ENCODE measurements at places on chromosomes 13 and 19.

DNA sequence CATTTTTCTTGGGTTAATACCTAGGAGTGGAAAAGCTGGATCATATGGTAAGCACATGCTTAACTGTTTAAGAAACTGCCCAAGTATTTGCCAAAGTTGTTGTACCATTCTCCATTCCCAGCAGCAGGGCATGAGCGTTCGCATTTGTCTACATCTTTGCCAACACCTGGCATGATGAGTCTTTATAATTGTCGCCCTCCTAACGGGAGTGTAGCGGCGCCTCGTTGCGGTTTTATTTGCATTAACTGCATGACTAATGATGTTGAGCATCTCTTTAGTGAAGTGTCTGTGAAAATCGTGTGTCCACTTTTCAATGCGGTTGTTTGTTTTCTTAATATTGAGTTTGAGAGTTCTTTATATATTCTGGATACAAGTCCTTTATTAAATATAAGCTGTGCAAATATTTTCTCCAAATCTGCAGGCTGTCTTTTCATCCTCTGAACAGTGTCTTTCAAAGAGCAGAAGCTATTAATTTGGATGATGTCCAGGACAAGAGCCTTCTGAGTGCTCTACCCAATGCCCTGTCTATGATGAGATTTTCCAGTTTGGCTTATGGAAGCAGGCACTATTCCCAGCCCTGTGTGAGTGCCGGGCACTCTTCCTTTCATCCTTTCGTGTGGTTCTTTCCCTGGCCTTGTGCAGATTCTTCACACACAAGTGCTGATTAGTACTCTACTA, 202.0 kb downstream of the FOXO1 start:
- DNase-seq: no peak

GRCh38 chr19:447816-448560, 12.8 kb downstream of the SHC2 start:
- no peak for DNase-seq

GRCh38 chr19:9986787-9987281, 23.5 kb downstream of the COL5A3 start:
- DNase-seq: no peak

DNA sequence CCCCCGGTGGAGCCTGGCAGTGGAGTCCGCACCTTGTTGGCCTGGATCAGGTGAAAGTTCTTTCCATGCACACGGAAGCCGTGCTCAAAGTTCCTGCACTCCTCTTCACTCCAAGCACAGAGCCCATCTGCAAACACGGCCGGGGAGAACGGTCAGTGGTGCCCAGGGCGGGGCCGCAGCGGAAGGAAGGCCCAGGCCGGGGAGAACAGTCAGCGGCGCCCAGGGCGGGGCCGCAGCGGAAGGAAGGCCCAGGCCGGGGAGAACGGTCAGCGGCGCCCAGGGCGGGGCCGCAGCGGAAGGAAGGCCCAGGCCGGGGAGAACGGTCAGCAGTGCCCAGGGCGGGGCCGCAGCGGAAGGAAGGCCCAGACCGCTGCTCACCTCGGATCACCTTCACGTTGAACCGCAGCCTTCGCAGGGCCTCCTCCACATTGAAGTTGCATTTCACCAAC, 20.6 kb upstream of the PLPP2 start:
- DNase-seq: no peak

DNA sequence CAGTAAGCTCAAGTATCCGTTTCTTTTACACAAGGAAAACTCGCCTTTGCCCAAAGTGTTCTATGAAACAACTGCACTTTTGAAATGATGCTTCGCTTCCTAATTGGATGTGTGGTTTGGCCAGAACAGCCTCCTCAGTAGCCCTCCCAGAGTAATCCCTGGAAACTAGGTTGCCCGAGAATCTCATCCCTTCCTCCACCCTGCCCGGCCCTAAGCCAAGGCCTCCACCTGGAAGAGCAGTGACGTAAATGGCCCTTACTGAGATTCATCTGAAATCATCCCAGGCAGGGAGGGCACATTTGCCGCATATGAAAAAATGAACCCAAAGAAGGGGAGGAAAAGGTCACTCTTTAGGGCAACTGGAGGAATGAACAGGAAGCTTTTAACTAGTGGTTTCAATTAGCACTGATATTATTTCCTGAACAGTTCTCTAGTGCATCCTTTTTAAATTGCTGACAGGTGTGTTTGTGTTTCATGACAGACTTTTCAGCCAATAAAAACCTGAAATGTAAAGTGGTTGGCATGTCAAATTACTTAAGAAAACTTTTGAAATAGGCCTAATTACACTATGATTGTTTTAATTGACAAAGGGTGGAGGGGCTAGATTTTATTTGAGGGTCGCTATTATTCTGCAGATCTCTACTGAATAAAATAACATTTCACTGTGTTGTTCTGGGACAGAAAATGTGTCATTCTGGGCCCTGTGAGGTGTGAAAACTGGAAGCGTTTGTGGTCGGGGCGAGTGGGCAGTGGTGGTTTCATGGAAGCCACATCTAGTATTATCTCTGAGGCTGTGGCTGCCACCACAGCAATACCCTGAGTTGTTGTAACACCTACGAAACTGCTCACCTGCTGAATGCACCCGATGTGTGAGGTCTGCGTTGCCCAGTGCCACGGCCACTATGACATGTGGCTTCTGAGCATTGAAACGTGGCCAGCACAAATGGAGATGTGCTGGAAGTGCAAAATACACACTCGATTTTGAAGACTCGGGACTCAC, 112.1 kb downstream of the ZIC5 start:
- DNase-seq: no peak

GRCh38 chr13:113555141-113555540, 29.4 kb upstream of the TFDP1 start:
- DNase-seq: no peak

GRCh38 chr13:53079691-53080090, 51.1 kb downstream of the OLFM4 start:
- DNase-seq: no peak

- no peak for DNase-seq
Measured at GRCh38 chr13:33376212-33376611, 90.7 kb upstream of the STARD13 start.

DNA sequence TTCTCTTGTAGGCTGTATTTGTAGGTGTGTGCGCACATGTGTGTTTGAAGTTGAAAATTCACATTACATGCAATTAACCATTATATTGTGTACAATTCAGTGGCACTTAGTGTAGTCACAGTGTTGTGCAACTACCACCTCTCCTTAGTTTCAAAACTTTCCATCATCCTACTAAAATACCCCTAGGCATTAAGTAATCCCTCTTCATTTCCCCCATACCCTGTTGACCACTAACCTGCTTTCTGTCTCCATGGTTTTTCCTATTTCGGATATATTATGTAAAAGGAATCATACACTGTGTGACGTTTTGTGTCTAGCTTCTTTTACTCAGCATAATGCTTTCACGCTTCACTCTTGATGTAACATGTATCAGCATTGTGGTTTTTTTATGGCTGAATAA, 16.1 kb downstream of the LSM14A start:
- no peak for DNase-seq

DNA sequence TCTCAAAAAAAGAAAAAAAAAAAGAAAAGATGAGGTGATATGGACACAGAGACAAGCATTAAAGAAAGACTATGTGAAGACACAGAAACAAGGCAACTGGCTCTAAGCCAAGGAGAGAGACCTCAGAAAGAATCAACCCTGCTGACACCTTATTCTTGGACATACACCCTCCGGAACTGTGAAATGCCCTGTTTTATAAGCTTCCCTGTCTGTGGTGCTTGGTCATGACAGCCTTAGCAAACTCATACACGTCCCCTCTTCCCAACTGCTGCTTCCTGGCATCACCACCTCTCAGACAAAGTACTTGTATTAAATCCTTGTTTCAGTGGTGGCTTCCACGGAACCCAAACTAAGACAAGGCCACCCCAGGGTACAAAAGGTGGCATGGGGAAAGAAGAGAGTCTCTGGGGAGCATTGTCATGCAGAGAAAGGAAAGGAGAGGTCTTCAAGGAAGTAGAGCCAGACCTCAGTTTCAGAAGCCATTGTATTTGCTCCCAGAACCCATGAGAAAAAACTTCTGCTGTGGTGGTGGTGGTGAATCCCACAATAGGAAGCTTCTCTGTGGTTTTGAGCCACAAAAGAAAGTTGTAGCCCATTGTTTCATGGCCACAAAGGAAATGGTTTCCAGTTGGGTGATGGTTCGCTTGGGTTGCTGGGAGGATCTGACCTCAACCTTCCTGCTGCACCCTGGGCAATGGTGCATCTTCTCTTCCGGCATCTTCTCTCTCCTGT, 16.3 kb upstream of the TSPAN16 start:
- DNase-seq: no peak

- DNase-seq: no peak
Measured at GRCh38 chr13:91286317-91286716, 61.2 kb upstream of the MIR17HG start.

DNA sequence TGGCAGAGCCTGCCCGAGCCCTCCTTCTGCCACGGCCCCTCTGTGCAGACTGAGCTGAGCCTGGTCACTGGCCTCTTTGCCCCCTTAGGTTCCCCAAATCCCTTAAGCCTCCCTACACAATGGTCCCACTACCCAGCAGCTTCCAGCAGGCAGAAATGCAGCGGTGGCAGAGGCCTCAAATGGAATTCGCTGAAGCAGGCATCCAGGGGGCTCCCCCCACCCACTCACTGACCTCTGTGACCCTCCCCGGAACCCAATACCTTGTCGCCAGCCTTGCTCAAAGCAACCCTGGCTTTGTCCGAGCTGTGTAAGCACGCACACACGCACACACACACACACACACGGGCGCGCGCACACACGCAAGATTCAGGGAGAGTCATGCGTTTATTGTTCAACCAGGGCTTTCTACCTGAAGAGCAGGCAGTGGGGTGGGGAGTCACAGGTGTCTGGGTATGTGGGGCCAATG, at the start of gene LIM2:
Gene LIM2 (minus strand): TSS at position 51 of the 466 bp plus-strand sequence. CDS start 531 bp downstream, outside the sequence.
- DNase-seq: no peak
